ENCODE measurements at places on chromosomes 5 and 9.

DNA sequence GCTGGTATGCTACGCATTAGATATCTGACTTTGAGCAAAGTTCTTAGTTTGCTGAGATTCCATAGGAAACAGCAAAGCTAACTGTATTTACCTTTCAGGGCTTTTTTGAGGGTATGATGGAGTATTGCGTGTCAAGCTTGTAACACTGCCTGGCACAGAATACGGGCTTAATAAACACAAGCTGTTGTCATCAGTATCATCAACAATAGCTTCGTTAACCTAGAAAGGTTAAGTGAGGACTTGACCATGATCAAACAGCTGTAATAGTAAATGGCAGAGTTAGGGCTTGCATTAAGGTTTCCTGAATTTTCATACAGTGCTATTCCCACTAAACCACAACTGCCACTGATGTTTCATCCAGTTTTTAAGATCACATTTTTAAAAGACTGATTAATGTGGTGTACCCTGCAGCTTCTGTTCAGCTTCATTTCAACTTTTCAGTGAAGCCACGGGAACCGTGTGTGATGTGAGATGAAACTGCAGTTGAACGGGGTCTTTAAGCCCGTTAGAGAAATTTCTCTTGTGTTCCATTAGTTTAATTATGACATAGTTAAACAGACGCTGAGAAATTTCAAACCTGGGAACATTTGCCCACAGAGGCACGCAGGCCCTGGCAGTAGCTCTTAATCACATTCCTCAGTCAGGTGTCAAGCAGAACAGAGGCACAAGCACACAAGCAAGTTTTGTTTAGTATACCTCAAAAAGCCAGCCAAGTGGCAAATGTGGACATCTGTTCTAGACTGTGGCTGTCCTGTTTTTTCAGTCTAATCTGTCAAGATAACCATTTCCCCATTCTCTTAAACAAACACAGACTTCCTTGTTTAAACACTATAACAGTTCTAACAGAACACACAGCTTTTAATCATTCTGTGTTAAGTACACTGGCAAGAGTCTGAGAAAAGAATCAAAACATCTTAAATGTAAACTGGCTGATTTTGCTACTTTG, 147.1 kb downstream of the ZNF608 start:
- peak; percentile 83 for DNase-seq

DNA sequence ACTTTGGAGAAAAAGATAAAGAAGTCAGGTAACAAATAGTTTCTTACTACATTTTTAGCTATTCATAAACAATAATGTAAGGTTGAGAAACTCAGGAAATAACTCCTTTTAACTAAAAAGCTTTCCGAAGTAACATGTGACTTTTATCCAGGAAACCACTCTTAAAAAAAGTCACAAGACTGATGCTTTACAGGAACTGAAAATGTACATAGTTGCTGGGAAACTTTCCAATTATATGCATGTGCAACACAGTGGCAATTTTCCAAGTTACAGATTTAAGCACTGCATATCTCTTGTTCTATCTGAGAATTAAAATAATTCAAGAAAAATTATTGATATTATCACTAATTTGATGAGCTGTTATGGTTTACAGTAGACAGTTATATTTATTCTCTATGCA, 105.2 kb downstream of the CDH10 start:
- peak; percentile 68 for DNase-seq

GRCh38 chr5:172637110-172637580, 3.9 kb upstream of the NEURL1B start:
- DNase-seq, result no peak

- DNase-seq, result peak; percentile 81
Observed at GRCh38 chr5:79857714-79858409, 133.2 kb downstream of the MTX3 start.

GRCh38 chr9:36530224-36530623, 42.5 kb upstream of the MELK start:
- DNase-seq, result no peak

GRCh38 chr5:103109277-103109676, 10.7 kb downstream of the GIN1 start:
- no peak for DNase-seq

GRCh38 chr5:134227259-134227658, 1.4 kb upstream of the PPP2CA start:
- DNase-seq, result peak; percentile 82

DNA sequence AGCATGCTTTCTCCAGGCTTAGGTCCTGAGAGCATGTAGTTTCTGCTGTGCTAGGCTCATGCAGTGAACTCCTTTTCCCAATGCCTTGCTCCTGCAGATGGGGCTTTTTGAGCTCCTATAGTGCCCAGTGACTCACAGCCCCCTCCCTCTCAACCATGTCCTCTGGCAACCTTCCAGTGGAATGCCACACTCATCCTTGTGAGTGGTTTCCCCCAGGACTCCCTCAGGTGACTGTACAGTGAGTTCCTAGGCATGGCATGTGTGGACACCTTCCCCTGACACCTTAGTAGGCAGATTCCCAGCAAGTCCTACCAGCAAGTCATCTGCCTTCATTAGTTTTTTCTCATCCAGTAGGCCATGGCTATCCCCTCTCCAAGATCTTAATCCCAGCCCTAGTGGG, 72.4 kb upstream of the CXCL14 start:
- DNase-seq, result no peak

GRCh38 chr5:9160747-9161146, 385.1 kb downstream of the SEMA5A start:
- DNase-seq, result no peak

DNA sequence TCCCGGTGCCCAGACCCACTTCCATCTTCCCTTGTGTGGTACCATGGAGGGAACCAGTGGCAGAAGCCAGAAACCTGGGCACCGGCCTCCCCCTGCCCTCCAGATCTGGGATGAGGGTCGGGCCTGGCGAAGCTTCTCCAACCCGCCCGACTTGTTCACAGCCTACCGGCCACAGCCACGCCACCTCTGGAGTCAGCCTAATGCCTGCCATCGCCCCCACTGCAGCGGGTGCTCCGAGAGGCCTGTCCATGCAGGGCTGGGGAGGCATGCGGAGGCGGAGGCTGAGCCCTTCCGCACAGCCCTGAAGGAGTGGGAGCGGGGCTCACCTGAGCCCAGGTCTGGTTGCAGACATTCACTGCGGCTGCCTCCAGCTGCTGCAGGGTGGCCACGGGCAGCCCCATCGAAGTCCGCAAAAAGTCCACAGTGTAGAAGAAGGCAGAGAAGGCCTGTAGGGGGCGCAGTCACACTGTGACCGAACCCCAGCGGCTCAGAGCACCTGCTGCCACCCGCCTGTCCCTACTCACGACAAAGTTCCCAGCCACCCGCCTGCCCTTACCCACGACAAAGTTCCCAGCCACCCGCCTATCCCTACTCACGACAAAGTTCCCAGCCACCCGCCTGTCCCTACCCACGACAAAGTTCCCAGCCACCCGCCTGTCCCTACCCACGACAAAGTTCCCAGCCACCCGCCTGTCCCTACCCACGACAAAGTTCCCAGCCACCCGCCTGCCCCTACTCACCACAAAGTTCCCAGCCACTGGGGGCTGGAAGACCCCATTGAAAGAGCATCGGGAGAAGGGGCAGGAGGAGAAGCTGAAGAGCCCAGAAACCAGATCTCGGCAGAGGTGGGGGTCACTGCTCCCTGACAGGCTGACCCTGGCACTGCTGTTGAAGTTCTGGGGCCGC, 3.8 kb upstream of the NPDC1 start:
- peak; percentile 84 for DNase-seq

DNA sequence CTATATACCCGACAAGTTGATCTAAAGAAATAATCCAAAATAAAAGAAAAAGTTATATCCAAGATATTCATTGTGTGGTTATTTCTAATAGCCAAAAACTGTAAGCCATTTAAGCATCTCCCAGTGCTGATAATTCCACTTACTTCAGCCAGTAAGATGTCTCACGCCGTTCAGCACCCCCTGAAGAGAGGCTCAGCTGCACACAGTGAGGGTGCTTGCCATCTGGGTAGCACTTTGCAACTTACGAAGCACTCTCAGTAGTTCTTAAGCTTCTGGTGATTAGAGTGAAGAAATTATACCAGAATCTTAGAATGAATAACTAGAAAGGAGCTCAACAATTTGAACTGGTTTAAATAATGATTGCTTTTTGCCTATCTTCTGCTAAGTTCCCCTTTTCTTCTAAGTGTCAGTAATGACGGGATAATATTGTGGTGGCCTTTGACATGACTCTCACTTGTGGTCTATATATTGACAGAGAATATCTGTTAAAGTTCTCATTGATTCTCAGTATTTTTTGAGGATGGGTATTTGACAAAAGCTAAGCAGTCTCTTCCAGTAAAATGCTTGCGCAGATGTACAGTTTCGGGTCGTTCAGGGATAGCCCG, 26.2 kb upstream of the LTC4S start:
- no peak for DNase-seq

DNA sequence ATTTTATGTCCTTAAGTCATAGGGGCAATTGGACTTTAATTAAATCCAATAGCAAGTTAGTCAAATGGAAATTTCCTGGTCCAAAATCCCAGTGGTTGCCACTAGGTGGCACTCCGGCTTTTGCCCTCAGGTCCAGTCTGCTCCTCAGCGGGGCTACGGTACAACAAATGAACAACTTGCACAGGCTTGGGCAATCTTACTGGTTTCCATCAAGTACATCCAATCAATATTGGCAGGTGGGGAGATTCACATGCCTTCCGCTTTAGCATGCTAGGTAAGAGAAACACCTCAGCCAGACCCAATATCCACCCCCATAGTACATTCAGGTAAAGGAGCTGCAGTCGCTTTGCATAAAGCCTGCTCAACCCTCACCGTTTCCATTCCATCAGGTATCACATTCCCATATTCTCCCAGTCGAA, 6.3 kb upstream of the MXD3 start:
- peak; percentile 87 for DNase-seq

DNA sequence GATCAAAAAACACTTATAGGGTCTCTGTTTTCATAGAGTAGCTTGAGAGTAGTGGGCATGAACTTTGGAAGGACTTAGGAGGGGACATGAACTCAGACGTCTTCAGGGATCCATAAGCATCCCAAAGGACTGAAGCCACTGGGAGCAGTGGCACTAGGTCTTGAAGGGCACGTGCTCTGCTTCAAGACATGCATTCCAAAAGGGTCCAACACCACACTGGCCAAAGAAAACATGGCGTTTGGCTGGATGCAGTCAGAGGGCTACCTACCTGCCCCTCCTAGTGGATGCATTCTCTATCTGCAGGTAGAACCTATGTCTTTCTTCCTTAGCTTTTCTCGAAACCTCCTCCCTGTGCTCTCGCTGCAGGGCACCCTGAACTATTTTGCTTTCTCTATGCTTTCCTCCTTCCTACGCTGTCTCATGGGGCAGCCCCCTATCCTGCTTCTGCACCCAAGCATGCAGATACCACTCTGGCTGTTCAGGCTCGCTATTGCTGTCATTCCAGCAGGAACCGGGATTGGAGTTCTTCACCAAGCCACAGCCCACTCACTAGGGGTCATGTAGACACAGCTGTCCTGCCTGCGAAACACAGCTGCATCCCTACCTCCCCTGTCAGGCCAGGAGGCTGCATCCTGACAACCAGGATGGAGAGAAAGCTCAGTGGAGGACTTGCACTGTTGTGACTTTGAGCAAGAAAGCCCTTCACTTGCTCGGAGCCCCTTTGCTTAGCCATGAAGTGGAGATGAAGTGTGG, 11.9 kb downstream of the FAM240B start:
- DNase-seq, result no peak

GRCh38 chr5:1755321-1755949, 44.2 kb downstream of the MRPL36 start:
- peak; percentile 17 for DNase-seq

- no peak for DNase-seq
Observed at GRCh38 chr9:108654566-108654965, 201.2 kb downstream of the ACTL7B start.

DNA sequence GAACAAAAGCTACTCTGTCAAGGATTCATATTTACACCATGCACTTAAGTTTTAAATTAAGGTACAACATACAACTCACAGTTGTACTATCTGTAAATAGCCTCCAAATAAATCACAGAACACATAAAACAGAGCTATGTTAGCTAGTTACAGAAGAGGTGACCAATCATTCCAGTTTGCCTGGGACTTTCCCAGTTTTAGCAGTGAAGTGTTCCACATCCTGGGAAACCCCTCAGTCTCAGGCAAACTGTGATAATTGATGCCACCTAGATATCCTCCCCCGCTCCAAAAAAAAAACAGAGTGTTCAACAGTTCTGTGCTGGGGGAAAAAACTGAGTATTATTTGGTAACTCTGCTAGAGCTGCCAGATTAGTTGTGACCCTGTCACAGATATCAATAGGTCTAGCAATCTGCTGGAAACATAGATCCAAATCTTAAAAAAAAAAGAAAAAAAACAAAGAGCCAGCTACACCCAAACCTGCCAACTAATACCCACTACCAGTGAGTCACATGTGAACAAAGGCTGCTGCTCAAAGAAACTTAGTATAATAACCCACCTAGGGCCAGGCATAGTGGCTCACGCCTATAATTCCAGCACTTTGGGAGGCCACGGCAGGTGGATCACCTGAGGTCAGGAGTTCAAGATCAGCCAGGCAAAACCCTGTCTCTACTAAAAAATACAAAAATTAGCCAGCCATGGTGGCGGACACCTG, 5.7 kb downstream of the TBCA start:
- no peak for DNase-seq

GRCh38 chr9:104765138-104765537, 1.2 kb downstream of the NIPSNAP3B start:
- DNase-seq, result no peak

DNA sequence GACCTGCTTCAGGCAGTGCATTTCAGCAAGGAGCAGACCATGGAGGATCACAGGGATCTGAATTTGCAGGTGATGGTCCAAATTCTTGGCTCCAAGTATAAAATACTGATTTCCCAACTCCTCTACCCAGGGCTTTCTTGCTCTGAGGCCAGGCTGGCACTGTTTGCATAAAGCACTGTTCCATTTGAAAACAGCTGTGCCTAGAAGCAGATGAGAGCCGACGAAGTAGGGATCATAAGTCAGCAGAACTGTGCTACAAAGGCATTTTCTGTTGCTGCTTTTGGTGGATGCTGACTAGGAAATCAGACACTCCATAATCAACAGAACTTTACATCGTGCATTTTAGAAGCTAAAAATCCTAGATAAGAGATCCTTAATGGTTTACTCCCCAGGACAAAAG, 126.4 kb downstream of the MAT2B start:
- peak; percentile 21 for DNase-seq

DNA sequence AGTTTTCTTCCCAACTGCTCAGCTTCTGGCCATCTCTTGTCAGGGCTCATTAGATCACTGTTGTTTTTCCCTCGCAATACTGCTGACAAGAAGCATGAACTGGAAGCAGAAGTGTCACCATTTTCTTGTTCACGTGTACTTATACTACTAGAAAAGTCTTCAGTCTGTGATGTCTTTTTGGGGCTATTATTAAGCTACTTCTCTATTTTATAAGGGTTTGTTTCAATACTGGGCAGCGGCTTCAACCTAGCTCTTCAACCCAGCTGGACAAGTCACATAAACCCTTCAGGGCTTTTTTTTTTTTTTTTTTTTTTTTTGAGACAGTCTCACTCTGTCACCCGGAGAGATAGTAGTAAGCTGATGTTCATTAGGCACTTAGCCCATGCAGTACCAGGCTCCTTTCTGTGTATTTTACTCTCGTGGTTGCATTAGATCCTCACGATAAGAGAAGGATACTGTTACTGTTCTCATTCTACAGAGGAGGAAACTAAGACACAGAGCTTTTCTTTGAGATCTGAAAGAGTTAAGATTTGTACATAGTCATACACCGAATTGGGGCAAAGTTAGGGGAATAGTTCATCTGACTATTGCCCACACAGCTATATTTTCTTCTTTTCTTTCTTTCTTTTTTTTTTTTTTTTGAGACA, 20.5 kb downstream of the RAPGEF1 start:
- DNase-seq, result no peak

GRCh38 chr9:93431539-93432105, 19.9 kb upstream of the FAM120A start:
- DNase-seq, result no peak

GRCh38 chr9:27371382-27371781, 74.4 kb upstream of the EQTN start:
- DNase-seq, result peak; percentile 83
